ENCODE measurements at places on chromosomes 6 and 20.

GRCh38 chr20:14716351-14716801 lies 379.0 kb upstream of the FLRT3 start:
- DNase-seq: no peak

DNA sequence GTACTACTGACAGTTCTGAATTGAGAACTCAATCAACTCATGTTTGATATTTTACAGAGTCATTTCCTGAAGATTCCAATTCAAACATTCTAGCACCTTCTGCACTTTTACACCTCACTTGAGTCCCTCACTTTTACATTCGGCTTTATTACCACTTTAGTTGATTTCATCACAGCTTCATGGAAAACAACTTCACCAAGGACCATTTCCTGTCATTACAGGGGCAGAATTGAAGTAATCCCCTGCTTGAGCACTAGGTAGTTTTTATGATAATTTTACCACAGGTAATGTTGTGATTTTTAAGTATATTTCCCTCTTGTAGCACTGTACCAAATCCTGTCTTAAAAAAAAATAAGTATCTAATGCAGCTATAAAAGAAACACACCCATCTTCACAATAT lies 312.9 kb downstream of the BTBD9 start:
- DNase-seq: no peak

GRCh38 chr6:33217246-33217645 lies 8.9 kb downstream of the RING1 start:
- DNase-seq: no peak

- no peak for DNase-seq
Measured at GRCh38 chr6:15953152-15953880, 175.6 kb upstream of the MYLIP start.

- DNase-seq: no peak
Measured at GRCh38 chr20:23613676-23614075, 8.0 kb upstream of the CST9 start.

- DNase-seq: no peak
Measured at GRCh38 chr6:49541210-49541724, 9.2 kb upstream of the C6orf141 start.

DNA sequence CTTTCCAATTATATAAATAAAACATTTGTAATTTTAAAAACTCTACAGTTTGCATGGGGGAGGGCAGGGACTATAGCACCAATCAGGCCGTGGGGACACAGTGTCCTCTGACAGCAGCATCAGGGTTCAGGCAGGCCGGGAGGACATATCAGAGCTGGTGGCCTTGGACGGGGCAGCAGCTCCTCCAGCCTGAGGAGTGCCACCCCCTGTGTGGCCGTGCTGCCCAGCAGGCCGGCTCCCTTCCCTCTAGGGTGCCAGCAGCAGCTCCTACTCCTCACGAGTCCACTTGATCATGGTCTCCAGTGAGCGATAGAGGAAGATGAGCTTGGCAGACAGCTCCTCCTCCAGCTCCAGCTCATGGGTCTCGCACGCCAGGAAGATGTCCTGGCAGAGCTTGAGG lies 144.0 kb upstream of the PHACTR3 start:
- no peak for DNase-seq

GRCh38 chr6:46715141-46715540 lies 20.0 kb downstream of the PLA2G7 start:
- DNase-seq: peak; percentile 77

- DNase-seq: no peak
Measured at GRCh38 chr20:56781108-56781739, 152.1 kb downstream of the TFAP2C start.
